ENCODE measurements at places on chromosomes 16 and 17.

GRCh38 chr17:37827905-37828650, 83.2 kb upstream of the HNF1B start:
- no peak for DNase-seq

- no peak for DNase-seq
These were observed 146.9 kb downstream of the HAPSTR1 start for GRCh38 chr16:9238346-9238745.

DNA sequence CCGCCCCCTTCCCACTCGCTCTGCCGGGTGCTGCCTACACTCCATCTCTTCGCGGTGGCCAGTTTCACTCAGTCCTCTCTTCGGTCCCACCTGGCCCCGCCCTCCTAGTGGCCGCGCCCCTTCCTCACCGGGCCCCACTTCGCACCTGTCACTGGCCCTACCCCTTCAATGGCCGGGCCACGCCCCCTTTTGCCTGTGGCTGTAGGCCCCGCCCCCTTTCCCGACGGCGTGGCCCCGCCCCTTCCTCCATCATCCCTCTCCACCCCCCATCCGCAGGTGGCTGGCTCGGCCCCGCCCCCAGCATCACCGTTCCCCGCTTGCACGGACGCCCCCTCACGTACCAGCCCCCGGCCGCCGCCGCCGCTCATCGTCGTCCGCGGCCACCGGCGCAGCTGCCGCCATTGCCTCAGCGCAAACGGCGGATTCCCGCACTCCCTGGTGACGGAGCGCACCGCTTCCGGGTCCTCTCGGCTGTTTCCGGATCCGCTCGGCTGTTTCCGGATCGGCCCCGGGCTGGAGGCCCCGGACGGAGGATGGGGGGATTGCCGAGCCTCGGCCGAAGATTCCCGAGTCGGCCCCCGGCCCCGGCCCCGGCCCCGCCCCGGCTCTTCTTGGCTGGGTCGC, at the start of gene RABEP2:
RABEP2 (minus strand) TSS at position 477 of the 624 bp plus-strand sequence; CDS start at position 402, 75 bp downstream.
- DNase-seq, result peak; percentile 97

DNA sequence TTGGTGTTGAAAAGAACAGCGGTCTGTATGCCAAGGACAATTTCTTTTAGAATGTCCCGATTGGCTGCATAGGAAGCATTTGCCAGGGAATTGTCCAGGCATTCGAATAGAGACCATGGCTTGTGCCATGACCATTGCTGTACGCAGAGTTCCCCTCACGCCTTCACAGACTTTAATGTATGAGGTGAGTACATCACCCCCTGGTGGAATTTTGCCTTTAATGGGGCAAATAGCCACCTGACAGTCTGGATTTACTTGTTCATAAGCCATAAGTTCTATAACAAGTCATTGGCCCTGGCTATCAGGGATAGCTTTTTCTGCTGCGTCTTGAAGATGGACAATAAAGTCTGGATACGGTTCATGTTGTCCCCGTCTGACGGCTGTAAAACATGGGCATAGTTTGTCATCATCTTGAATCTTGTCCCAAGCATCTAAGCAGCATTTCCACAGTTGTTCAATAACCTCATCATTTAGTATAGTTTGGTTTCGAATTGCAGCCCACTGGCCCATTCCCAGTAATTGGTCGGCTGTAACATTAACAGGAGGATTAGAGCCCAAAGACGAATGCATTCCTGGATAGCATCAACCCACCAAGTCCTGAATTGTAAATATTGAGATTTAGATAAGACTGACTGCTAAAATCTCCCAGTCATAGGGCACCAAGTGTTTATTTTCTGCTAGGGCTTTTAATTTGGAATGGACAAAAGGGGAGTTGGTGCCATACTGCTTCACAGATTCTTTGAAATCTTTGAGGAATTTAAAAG, 67.7 kb upstream of the ARL4D start:
- peak; percentile 49 for DNase-seq

DNA sequence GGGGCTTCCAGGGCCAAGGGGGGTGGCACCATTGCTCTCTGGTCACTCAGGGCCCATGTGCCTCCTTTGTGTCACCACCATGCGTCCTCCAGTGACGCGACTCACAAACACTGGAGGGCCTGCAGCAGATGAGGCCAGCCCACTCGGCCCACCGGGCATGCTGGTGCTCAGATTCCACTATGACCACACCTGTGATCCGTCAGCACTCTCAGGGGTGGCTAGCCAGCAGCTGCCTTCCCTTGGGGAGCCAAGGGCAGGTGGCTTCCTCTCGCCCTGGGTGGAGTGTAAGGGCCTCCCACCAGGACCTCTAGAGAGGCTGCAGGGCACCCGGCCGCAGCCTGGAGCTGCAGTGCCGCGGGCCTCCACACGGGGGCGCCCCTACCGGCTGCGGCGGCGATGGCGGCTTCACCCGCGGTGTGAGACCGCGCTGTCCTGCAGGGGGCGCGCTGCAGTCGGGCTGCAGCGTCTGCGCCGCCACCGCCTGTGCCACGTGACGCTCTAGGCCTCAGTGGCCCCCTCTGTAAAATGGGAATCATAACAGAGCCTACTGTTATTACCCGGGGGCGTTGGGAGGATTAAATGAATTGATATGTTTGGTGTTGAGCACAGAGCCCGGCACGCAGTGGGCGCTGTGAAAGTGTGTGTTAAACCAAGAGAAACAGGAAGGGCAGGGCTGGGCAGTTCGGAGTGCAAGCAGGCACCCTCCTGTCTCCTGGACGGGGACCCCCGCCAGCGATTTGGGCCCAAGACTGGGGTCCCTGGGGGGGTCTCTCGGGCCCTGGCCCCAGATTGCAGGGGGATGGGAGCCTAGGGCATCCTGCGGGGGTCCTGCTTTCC, 192.4 kb upstream of the GSE1 start:
- DNase-seq, result peak; percentile 81

- peak; percentile 23 for DNase-seq
These were observed 26.2 kb upstream of the KIFC3 start for GRCh38 chr16:57828272-57829161.

- DNase-seq, result peak; percentile 47
These were observed 47.8 kb downstream of the NFAT5 start for GRCh38 chr16:69613378-69614154.

- peak; percentile 79 for DNase-seq
These were observed 57.0 kb downstream of the ABR start for GRCh38 chr17:1122533-1123392.

GRCh38 chr16:15846510-15846909, 10.3 kb downstream of the MYH11 start:
- no peak for DNase-seq

- DNase-seq, result no peak
These were observed 52.8 kb downstream of the NTN1 start for GRCh38 chr17:9074131-9074530.

- DNase-seq, result peak; percentile 26
These were observed 150.0 kb downstream of the SDK2 start for GRCh38 chr17:73493956-73494926.

- no peak for DNase-seq
These were observed 105.7 kb upstream of the RCVRN start for GRCh38 chr17:10010752-10011151.

DNA sequence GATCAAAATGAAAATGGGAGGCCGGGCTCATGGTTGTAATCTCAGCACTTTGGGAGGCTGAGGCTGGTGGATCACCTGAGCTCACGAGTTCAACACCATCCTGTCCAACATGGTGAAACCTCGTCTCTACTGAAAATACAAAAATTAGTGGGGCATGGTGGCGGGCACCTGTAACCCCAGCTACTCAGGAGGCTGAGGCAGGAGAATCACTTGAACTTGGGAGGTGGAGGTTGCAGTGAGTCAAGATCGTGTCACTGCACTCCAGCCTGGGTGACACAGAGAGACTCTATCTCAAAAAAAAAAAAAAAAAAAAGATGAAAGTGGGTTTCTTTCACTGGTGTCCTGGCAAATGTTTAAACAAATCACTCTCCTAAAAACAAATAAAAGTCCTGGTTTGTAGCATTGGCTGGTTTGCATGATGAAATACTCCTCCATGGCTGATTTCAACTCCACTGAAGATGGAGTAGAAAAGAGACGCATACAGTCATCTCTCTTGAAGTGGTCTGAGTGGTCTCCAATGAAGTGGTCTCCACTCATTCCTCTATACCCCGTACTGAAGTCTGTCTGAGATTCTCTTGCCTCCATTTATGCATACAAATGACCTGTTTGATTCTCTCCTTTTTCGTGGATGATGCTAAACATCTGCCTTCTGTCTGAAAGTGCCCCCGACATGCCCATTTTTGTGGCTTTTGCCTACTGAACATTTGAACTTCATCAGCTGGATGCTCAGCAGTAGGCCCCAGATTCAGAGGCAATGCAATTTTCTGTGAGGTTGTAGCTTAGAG, 153.0 kb upstream of the FAM20A start:
- no peak for DNase-seq

DNA sequence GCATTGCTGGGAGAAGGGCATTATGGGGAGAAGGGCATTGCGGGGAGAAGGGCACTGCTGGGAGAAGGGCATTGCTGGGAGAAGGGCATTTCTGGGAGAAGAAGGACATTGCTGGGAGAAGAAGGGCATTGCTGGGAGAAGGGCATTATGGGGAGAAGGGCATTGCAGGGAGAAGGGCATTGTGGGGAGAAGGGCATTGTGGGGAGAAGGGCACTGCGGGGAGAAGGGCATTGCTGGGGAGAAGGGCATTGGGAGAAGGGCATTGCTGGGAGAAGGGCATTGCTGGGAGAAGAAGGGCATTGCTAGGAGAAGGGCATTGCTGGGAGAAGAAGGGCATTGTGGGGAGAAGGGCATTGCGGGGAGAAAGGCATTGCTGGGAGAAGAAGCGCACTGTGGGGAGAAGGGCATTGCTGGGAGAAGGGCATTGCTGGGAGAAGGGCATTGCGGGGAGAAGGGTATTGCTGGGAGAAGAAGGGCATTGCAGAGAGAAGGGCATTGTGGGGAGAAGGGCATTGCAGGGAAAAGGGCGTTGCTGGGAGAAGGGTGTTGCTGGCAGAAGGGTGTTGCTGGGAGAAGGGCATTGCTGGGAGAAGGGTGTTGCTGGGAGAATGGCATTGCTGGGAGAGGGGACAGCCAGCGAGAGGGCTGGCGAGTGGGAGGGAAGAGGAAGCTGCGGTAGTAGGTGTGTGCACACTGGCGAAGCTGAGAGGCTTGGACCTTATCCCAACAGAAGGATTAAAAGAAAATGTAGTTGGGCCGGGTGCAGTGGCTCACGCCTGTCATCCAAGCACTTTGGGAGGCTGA, 4.6 kb upstream of the PYDC1 start:
- DNase-seq, result no peak

DNA sequence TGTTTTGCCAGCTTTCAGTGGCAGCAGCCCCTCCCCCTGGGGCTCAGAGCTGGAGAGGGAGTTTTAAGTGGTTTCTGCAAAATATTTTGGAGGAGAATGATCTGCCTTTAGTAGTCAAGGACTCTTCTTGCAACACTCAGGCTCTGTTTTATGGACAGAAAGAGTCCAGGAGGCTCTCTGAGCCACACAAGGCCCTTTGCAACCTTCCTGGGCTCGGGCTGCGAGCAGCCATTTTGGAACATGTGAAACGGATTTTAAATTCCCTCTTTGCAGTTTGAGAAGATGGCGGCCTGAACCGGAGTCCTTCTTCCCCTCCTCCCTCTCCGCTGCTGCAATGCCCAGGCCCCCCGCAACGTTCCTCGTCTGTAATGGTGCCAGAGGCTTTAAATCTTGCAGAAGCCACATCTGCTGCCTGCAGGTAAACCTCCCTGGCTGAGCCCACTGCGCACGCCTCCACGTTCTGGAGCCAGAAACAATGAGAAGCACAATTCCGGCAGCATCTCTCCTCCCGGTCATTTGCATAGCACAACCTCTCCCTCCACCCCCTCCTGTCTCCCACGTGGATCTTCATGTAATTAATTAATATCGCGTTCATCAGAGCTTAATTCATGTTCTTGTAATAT, 386.1 kb downstream of the SEC14L1 start:
- no peak for DNase-seq

DNA sequence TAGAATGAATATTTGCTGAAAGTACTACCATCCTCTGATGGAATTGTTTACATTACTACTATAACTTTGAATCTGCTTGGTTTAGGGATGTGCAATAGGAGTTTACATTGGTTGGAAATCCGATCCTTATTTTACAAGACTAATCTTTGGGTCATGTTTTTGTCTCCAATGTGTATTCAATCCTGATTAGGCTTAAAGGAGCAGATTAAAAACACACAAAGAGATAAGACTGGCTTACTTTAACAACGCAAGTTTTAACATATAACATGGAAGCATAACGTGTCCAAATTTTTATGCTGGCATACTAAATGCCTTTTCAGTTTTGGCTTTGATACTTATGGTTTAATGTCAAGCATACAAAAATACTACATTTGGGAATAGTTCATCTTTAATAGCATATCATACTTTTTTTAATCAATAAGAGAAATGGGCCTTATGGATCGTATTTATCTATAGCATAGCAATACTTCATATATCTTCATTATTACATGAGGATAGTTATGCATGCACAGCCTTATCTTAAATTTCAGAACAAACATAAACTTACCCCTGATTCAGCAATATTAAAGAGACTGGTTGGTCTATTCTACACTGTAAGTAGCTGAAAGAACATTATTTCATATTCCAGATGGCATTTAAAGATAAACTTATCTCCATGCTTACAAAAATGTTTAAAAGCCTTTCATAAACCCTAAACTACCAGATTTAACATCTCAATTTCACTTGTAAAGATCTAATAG, 69.9 kb upstream of the NACA2 start:
- no peak for DNase-seq

GRCh38 chr17:45227926-45228762, 6.5 kb downstream of the FMNL1 start:
- DNase-seq, result no peak

DNA sequence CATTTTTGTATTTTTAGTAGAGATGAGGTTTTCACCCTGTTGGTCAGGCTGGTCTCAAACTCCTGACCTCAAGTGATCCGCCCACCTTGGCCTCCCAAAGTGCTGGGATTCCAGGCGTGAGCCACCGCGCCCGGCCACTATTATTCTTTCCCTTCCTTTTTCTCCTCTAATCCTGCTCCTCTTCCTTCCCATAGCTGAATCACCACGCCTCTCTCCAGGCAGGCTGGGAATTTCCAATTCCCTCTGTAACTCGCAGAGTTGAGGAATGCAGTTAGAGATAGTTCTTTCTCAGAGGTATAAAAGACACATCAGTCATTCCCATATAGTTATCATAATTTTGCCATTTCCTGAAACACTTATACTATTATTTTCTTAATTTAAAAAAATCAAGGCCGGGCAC, 11.2 kb downstream of the METTL16 start:
- no peak for DNase-seq

GRCh38 chr17:44961921-44962350, 6.2 kb downstream of the C1QL1 start:
- peak; percentile 57 for DNase-seq

DNA sequence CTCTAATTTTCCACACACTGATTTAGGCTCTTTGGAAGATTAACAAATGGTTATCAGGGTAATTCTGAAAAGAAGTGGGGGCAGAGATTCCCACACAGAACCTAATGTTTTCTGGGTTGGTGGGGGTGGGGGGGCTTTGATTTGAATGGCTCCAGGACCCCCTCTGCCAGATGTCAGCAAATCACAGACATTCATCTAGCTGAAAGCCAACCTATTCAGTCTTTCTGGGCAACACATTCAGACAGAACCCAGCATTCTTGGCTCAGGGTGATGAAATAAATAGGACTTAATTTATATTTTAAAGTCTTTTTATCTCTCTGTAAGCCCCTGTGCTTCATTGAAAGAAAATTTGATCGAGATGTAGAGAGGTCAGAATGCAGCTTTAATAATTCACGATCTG, 533.2 kb downstream of the XYLT1 start:
- no peak for DNase-seq

GRCh38 chr17:4631836-4632580, 9.5 kb downstream of the ALOX15 start:
- DNase-seq, result no peak
